ENCODE measurements at places on chromosomes 1 and 21.
A peak's percentile ranks its signal among the peaks of the same experiment; 100 is the strongest.

DNA sequence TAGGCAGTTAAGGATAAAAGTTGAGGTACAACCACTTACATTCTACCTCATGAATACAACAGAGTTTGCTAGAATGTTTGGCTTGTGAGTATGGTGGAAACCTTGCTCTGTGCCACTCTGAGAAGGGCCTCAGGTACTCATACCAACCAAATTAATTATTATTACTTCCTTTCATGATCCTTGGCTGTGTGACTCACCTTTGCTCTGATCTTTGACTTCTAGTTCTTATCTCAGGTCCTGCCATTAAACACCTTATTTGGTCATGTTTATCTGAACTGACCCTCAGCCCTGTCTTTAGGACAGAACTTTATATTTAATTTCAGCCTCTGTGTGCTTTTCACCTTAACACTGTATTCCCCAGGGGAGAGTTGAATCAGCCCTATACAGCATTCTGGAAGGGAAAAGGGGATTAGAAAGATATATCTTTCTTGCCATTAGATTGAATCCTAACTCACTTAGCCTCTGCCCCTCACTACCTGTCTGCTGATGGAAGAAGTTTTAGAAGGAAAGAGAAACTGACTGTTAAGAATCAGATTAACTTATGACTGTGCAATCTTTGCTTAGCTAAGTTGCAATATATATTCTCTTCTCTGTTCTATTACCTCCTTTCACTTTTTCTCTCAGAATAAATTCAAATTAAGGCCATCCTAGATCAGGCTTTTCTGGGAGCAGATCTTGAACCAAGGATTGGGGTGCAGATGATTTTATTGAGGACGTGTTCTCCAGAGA, 260.4 kb upstream of the DPYD start:
- DNase-seq, result no peak

- no peak for DNase-seq
Measured at GRCh38 chr1:164937291-164937690, 378.3 kb downstream of the PBX1 start.

DNA sequence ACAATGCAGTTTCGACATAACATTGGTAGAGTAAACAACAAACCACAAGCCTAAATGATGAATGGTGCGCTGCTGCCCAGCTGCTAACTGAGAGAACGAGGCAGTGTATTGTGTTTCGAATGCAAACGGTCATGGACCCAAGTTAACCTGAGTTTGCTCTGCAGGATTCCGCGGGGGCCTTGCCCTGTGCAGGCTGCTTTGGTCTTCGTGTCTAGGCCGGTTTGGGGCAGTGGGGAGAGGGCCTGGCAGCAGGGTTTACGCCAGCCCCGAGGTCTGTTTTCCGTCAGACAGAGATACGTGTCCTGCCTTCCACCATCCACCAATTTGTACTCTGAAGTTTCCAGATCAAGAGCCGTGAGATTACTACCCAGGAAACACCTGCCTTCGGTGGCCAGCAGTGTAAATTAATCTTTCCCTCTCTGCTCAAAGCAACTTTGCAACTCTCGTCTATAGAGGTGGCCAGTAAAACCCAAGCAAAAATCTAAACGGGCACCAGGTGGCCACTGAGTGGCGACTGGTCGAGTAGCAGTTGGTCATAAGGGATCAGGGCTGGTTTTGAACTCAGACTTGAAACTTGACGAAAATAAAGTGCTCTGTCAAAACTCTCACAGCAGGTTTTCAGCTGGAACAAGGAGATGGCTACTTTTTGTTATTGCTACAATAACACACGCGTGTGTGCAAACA, 6.3 kb upstream of the PRDM15 start:
- DNase-seq, result no peak

- DNase-seq, result no peak
Measured at GRCh38 chr21:8994640-8995511, 1526.5 kb upstream of the TPTE start.

GRCh38 chr1:201332616-201333335, 44.7 kb downstream of the TNNT2 start:
- DNase-seq, result no peak

- DNase-seq, result no peak
Measured at GRCh38 chr1:116956378-116956777, 45.2 kb upstream of the CD101 start.

DNA sequence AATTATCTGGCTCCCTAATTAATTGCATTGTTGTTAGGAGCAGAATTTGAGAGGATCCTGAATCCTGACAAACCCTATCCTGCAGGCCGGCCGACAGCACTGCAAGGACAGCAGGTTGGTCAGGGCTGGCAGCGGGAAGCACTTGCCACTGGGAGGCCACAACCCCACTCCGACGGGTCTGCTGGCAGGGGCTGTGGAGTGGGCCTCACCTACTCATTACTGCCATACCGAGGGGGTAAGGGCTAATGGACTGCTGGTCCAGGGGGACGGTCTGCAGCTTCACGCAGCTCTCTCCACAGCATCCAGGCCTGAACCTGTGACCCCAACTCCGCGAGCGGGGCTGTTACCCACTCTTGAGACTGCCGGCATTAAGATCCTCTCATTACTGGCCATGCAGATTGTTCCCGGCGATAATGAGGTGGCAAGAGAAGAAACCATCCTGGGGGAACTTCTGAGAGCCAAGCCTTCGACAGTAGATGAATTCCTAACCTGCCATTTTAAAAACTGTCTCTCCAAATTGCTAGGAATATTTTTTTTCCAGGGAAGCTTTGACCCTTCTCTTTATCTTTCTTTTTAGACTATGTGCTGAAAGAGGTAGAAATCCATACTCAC, 501.3 kb downstream of the OMA1 start:
- DNase-seq, result no peak

DNA sequence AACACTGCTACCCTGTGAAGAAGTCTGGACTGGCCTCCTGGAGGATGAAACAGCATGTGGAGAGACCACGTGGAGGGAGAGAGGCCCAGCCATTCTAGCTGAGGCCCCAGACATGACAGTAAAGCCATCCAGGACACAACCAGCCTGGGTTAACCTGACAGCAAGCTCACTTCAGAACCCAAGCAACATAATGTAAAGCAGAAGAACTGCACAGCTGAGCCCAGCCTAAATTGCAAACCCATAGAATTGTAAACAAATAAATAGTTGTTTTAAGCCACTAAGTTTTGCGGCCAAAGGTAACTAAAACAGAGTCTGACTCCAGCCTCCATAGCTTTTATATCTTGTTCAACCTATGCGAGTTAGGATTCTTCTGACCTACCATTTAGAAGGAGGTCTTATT, 97.2 kb upstream of the L1TD1 start:
- no peak for DNase-seq

- peak; percentile 70 for DNase-seq
Measured at GRCh38 chr1:115982400-115982799, 6.1 kb downstream of the SLC22A15 start.

DNA sequence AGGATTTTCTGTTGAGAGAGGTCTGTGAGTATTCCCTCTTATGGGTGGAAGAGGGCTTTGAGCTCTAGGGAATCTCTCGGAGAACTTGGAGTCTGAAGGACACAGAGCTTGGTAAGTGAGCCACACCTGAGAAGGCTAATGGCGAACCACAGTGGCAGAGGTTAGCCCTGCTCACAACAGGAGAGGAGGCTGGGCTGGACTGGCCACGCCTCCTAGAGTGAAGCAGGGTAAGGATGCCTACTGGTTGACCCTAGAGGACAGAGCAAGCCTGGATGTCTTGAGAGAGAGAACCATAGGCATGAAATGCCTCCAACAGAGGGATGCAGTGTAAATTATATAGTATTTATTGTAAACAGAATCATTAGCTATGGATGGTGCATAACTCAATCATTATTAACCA, 232.6 kb downstream of the PCP4 start:
- no peak for DNase-seq

GRCh38 chr1:111511370-111511769, 7.9 kb upstream of the ADORA3 start:
- DNase-seq, result no peak

- no peak for DNase-seq
Measured at GRCh38 chr1:231757101-231757404, 130.5 kb downstream of the DISC1 start.

GRCh38 chr1:169722779-169723178, 11.1 kb downstream of the SELE start:
- no peak for DNase-seq

DNA sequence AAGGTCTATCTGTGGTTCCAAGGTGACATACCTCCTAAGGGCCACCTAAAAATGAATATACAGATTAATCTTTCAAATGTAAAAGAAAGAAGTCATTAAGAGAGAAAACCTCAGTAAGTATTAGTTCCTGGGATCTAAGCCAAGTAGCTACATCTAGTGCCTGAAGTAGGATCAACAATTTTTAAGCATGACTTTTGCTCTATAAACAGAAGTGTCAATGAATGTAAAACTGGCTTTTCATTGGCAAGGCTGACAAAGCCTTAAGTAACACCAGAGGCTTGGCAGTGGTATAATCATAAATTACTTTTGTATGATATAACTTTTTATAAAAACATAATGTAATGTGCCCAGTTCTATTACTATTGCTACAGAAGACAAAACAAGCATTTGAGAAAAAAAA, 12.2 kb upstream of the ACADM start:
- no peak for DNase-seq

- no peak for DNase-seq
Measured at GRCh38 chr21:37199057-37199924, 67.8 kb downstream of the VPS26C start.

DNA sequence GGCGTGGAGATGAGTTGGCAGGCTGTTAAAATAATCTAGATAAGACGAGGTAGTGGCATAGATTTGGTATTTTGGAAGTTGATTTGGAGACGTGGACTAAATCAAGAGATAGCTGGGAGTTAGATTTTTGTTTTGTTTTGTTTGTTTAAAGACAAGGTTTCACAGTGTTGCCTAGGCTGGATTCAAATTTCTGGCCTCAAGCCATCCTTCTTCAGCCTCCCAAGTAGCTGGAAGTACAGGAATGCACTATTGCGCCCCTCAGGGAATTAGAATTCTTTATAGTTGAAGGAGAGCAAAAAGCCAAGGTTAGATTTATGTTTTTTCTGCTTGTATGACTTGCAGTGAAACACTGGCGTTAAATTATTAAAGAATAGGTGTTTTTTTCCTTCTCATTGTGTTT, 22.3 kb upstream of the SNRPE start:
- DNase-seq, result no peak

- DNase-seq, result no peak
Measured at GRCh38 chr21:33267250-33267649, 1.1 kb downstream of the IL10RB start.

DNA sequence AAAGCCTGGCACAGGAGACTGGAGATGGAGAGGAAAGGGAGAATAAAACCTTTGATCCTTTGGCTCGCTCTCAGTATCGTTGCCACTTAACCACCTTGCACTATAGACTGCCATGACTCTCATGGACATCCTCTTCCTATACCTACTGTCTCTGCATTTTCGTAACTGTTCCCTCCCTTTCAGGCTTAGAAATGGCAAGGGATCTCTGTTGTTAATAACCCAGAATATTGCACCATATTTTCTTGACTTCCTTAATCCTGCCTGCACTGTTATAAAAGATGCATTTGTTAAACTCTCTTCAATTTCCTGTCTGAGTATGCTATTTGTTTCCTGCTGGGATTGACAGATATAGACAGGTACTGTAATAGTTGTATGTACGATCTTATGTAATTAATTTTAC, 38.6 kb downstream of the CYYR1 start:
- peak; percentile 7 for DNase-seq

- DNase-seq, result no peak
Measured at GRCh38 chr21:25002676-25003075, 604.6 kb downstream of the MRPL39 start.

- no peak for DNase-seq
Measured at GRCh38 chr1:170511038-170511437, 20.9 kb upstream of the GORAB start.

- DNase-seq, result no peak
Measured at GRCh38 chr1:201783572-201783971, 45.4 kb upstream of the IPO9 start.

DNA sequence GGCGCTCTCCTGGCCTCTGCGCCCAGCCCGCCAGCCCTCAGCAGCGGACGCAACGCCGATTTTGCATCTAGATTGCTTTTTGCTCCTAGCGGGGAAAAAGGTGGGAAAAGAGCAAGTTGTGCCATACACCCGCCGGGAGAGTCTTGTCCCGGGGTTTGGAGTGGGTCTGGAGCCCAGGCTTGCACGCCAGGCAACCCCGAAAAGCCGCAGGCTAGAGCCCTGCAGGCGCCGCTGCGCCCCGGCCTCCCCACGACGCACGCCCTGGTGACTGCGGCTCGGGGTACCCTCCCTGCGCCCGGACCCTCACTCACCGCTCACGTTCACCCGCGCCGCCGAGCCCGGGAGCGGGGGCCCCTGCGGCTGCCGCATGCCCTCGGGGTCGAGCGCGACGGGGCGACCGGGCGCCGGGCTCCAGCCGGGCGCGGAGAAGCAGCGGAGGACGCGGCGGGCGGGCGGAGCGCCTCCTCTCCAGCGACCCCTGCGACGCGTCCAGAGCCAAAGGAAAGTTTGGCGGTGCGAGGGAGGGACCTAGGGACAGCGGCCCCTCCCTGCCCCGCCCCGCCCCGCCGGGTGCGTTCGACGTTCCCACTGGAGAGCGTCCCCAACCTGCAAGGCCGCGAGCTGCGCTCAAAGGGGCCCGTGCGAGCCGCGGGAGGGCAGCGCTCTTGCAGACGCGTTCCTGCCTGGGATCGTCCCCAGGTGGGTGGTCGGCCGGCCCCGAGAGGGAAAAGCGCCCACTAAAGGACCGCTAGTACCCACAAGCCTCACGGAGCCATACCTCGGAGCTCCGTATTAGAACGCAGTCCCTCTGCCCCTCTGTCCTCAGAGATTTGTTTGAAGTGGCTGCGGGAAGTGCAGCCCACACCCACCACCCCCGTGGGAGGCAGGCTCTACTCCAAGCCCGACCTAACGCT, at the start of gene LPAR3:
TSS of gene LPAR3 (minus strand) at position 502 of the 914 bp plus-strand sequence. CDS start 27,086 bp downstream, outside the sequence.
- no peak for DNase-seq

Measured in inflammatory macrophage treated with lipopolysaccharide for 1 hour (primary cell).